ENCODE measurements at places on chromosomes 2 and 18.

GRCh38 chr2:6883448-6884122, 6.0 kb downstream of the RSAD2 start:
- no peak overlapping the region for H3K27ac ChIP-seq
- no peak for DNase-seq
- no peaks in the 10 kb centered on the region for H3K4me1 ChIP-seq
- no peaks in the 10 kb centered on the region for H3K27me3 ChIP-seq
- H3K36me3 ChIP-seq = no peaks in the 10 kb centered on the region

DNA sequence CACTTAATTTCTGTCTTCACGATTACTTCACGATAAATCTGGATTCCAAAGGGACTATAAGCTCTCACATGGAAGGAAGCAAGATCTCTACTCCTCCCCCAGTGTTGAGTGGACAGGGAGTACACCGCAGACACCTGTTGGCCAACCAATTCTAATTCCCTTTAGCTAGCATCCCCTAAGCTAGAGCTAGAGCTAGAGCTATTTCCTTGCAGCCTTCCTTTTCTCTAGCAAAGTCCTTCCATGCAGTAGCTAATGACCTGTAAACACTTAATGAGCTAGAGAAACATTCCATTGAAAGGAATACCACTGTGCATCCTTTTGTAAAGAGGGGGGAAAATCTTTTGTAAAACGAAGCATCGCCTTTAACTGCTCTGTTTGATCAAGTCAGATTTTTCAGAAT, 56.5 kb downstream of the BCL11A start:
- H3K4me1 ChIP-seq = no peaks in the 10 kb centered on the region
- no peak overlapping the region for H3K27ac ChIP-seq
- no peak overlapping the region for H3K4me3 ChIP-seq
- no peak for DNase-seq
- H3K27me3 ChIP-seq = peaks cover 1% of the 10 kb centered on the region

DNA sequence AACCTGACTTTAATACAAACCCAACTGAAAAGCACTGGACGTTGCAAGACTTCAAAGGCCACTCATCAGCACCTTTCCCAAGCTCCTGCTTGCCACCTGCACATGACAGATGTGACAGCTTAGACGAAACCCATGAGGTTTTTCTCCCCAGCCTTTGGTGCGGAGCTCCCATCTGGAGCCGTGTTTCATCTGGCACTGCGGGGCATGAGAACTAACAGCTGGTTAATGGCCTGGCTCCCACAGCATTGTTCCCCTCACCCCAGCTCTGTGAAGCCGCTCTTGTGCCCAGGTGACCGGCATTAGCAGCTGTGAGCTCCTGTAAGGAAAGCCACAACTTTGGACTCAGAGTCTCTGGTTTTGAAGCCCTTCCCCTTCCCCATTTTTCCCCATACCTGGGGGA, 50.9 kb downstream of the GALR1 start:
- H3K4me3 ChIP-seq = no peak overlapping the region
- H3K36me3 ChIP-seq = no peaks in the 10 kb centered on the region
- H3K27me3 ChIP-seq = peaks cover 2% of the 10 kb centered on the region
- no peak overlapping the region for H3K27ac ChIP-seq
- DNase-seq = no peak

- peaks cover 21% of the 10 kb centered on the region for H3K27me3 ChIP-seq
- no peak overlapping the region for H3K4me3 ChIP-seq
- peaks cover 36% of the 10 kb centered on the region for H3K4me1 ChIP-seq
- no peak overlapping the region for H3K27ac ChIP-seq
- H3K36me3 ChIP-seq = no peaks in the 10 kb centered on the region
Measured at GRCh38 chr2:127678991-127679390, 3.7 kb upstream of the LIMS2 start.

DNA sequence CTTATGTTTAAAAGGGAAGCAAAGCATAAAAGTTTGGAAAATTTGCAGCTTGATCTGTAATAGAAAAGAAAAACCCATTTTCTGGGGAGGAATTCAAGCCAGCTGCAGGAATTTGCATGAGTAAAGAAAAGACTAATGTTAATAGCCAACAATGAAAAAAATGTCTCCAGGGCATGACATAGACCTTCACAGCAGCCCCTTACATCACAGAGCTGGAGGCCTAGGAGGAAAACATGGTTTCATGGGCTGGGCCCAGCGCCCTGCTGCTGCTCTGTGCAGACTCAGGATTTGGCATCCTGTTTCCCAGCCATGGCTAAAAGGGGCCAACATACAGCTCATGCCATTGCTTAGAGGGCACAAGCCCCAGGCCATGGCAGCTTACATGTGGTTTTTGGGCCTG, 411.6 kb upstream of the MC4R start:
- H3K36me3 ChIP-seq = no peaks in the 10 kb centered on the region
- H3K4me1 ChIP-seq = no peaks in the 10 kb centered on the region
- H3K27me3 ChIP-seq = no peaks in the 10 kb centered on the region
- no peak overlapping the region for H3K27ac ChIP-seq

DNA sequence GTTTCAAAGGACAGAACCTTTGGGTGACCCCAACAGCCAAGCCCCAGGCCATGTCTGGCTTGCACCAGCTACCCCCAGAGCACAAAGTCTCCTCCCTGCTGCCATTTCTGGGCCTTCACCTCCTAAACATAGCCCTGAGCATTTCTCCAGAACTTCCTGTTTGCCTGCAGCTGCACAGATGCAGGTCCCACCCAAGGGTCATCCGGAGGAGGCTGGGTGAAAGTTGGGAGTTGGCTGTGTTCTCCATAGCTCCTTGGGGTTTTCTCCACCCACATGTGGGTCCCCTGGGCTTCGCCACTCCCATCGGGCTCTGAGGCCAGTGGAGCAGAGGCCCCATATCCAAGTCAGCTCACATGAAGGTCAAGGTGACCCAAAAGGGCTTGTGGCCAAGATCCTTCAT, 4.3 kb downstream of the TNP1 start:
- H3K27me3 ChIP-seq = peaks cover 11% of the 10 kb centered on the region
- no peaks in the 10 kb centered on the region for H3K36me3 ChIP-seq
- H3K4me3 ChIP-seq = no peak overlapping the region
- peaks cover 35% of the 10 kb centered on the region for H3K4me1 ChIP-seq
- DNase-seq = no peak

GRCh38 chr2:41500895-41501294, 546.9 kb upstream of the PKDCC start:
- no peaks in the 10 kb centered on the region for H3K4me1 ChIP-seq
- no peak overlapping the region for H3K4me3 ChIP-seq
- H3K36me3 ChIP-seq = 0 out of 2 replicates have a peak, but pooled peaks cover 5% of the 10 kb centered on the region
- peaks cover 2% of the 10 kb centered on the region for H3K27me3 ChIP-seq
- DNase-seq = no peak
- H3K27ac ChIP-seq = no peak overlapping the region

DNA sequence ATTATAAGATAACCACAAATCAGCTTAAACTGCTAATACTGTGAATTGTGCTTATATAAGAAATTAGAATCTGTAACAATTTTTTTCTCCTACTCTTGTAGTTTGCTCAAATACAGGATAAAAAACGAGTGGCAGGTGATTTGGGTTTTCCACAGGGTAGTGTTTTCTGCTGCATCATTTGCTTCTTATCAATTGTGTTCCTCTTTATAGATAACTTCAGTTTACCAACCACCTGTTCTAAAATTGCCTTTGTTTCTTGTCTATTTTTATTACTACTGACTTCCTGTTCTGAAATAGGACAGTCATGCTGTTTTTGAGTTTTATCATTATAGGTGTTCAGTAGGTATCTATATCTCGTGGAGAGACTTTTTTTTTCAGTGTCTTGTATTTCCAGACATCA, 56.9 kb downstream of the MFSD6 start:
- H3K4me3 ChIP-seq = no peak overlapping the region
- no peak overlapping the region for H3K27ac ChIP-seq
- H3K4me1 ChIP-seq = peaks cover 42% of the 10 kb centered on the region
- DNase-seq = no peak

Data from HFFc6 (cell line).